ENCODE measurements at places on chromosomes 16 and 17.

GRCh38 chr16:31453255-31454204 is 5.8 kb upstream of the ARMC5 start:
- DNase-seq: no peak

DNA sequence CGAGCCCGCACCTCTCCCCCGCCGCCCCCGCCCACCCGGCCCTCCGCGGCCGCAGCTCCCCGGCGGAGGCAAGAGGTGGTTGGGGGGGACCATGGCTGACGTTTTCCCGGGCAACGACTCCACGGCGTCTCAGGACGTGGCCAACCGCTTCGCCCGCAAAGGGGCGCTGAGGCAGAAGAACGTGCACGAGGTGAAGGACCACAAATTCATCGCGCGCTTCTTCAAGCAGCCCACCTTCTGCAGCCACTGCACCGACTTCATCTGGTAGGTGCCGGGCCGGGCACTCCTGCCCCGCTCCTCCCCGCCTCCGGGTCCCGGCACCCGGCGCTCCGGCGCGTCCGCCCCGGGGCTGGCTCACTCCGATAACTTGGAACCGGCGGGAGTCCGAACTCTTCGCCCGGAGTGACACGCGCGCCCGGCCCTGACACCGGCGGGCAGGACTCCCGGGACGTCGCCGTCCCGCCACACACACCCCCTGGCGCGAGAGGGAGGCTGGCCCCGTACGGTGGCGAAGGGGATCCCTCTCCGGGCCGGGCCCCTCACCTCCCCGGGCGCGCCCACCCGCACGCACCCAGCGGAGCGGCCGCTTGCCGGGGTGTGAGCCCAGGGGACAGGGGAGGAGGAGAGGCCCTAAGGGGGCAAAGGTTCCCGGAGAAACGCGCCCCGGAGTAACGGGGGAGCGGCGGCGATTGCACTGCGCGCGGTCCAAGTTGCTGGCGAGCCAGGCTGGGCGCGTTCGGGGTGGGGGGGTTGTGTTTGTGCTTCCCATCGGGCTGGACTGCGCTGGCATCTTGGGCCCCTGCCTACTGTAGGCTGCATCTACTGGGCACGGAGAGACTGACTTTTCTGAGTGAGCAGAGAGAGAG is 581 bp downstream of the PRKCA start:
- DNase-seq: peak; percentile 48

GRCh38 chr17:78272181-78272913 is 40.9 kb downstream of the TMEM235 start:
- DNase-seq: peak; percentile 34

DNA sequence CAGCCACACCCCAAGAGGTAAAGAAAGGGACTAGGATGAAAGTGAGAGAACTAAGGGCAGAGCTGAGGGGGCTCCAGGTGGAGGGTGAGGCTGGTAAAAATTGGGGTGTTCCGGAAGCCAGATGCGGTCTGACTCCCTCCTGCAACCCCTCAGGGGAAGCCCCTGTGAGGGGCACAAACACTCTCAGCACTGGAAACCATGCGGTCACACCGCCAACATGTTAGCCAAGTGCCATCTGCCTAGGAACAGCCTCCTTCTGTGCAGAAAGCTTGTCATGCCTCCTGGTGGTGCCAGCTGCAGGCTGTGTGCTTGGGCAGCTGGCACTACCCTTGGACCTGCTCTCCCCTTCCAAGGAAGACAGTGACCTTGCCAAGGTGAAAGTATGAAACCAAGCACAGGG is 83.5 kb upstream of the RPL38 start:
- no peak for DNase-seq

- no peak for DNase-seq
Measured at GRCh38 chr17:7626956-7627249, 718 bp downstream of the SAT2 start.

- no peak for DNase-seq
Measured at GRCh38 chr16:72626623-72627022, 421.3 kb downstream of the ZFHX3 start.

GRCh38 chr17:66691644-66692420 is 143.1 kb upstream of the CACNG5 start:
- no peak for DNase-seq

DNA sequence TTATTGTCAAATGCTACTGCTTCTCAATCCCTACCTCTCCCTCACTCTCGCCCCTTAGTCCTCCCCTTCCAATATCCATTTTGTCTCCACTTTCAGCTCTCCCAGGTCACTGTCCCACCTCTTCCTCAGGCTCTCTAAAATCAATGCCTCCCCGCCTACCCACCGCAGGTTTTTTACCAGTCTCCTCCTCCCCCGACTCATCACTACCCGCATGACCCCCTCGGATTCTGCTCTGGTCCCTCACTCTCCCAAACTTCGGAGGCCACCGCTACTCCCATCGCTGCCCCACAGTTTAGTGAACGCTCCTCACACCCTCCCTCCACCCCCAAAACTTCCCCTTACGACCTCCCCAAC is 513 bp downstream of the CRLF3 start:
- DNase-seq: no peak

- no peak for DNase-seq
Measured at GRCh38 chr16:75315539-75316306, 64.3 kb upstream of the BCAR1 start.

DNA sequence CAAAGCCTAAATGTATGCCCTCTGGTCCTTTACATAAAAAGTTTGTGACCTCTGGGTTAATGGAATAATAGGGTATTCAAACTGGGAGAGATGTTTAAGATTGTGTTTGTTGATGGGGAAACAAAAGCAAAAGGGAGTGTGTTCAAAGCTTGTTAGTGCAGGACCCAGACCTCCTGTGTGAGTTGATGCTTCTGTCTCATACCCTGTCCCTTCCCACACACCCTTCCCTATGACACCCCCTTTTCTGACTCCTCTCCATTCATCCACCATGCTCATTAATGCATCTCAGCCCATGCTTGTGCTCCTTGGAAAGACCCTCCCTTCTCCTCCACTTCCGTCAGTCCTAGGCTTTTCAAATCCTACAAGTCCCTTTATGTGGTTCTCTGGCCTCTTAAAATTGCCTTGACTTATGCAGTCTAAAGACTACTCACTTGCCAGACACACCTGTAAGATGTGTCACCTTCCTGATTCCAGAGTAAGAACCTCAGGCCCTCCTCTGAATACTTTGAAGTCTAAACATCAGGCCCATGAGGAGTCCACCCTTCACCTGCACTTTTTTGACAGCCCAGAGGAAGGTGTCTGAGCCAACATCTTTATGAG is 128.0 kb upstream of the CACNG5 start:
- no peak for DNase-seq

DNA sequence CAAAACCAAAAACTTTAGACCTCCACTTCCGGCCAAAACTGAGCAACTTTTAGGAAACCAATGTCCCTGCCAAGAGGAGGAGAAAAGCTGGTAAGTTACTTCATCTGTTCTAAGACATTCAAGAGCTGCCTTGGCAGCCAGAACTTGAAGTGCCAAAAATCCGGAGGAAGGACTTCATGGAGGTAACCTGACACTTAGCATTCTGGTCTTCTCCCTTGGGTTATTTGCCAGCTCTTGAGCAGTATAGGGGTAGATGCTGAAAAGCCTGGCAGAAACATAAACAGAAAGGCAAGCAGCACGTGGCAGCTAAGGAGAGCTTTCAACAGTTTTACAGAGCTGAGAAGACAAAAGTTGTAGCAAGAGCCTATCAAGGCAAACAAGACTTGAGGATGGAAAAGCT is 53.2 kb downstream of the CDYL2 start:
- DNase-seq: no peak

- no peak for DNase-seq
Measured at GRCh38 chr17:29664743-29665480, 42.2 kb upstream of the CORO6 start.

DNA sequence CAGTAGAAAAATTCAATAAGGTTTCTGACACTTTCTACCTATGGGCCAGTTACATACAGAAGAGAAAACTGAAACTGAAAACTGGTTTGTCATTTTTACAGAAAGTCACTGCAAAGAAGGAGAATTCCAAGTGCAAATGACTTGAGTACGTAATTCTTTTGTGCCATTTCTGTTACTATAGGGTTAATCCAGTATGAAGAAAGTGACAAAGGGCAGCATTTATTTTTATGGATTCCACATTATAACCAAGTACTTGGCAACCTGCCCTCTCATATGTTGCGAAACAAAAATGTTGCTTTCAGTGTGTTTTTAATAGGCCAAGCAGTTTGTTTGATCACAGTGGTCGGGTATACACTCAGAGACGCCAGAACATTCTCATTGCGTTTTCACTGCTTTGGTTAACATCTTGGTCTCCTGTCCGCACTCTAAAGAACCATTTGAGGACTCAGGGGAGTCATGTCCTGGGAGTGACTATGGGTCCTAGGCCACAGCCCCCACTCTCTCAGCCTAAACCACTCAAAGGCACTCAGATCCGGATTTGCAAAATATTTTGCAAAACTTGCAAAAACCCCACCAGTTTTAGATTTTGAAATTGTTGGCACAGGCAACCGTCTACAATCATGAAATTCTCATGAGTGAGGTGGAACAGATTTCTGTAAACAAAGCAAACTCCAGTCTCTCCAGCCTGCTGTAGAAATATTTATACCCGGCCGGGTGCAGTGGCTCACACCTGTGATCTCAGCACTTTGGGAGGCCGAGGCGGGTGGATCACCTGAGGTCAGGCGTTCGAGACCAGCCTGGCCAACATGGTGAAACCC is 15.4 kb upstream of the HELZ start:
- no peak for DNase-seq

DNA sequence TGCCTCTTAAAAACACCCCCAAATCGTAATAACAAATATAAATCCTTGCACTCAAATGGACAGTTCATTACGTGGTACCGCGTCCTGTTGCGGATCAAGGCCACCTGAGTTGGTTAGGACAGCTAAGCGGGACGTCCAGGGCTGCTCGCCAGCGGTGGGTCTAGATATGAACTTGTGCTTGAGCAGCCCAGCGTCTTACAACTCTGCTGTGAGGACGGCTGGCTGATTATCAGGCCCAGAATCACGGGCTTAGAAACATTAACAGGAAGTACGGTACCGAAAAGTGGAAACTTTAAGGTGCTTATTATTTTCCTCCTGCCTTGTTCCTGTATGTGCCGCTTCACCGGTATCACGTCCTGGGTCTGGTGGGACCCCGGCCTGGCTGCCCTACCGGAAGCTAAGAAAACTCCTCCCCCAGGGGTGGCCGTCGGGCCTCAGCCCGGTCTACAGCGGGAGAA is 832 bp upstream of the SRRM2 start:
- DNase-seq: no peak

GRCh38 chr17:46756081-46756735 is 62.3 kb downstream of the WNT3 start:
- DNase-seq: no peak

- peak; percentile 59 for DNase-seq
Measured at GRCh38 chr16:495127-495748, 32.3 kb upstream of the CAPN15 start.

- DNase-seq: no peak
Measured at GRCh38 chr17:51638971-51639370, 378.6 kb downstream of the UTP18 start.

DNA sequence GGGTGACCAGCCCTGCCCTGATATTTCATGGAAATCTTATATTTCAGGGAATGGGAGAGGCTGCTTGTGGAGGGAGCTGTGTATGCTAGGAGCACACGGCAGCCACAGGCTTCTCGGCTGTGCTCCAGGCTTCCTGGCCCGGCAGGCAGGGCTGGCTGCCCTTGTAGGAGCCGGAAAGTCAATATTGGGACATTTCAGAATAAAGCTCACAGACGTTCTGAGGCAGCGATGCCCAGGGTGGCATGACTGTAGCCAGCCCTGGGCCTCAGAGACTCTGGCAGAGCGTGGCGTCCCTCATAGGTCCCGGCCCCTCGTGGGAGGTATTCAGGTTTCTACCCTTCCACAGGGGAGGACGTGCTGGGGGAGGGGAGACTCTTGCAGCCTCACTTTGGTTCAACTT is 65.7 kb downstream of the BANP start:
- no peak for DNase-seq

GRCh38 chr16:13926891-13927290 is 6.9 kb downstream of the ERCC4 start:
- DNase-seq: no peak

- no peak for DNase-seq
Measured at GRCh38 chr16:645852-646678, 3.1 kb upstream of the WDR90 start.

GRCh38 chr17:68185820-68186219 is 62.0 kb upstream of the AMZ2 start:
- no peak for DNase-seq

GRCh38 chr16:77043076-77043475 is 147.9 kb upstream of the MON1B start:
- DNase-seq: no peak

DNA sequence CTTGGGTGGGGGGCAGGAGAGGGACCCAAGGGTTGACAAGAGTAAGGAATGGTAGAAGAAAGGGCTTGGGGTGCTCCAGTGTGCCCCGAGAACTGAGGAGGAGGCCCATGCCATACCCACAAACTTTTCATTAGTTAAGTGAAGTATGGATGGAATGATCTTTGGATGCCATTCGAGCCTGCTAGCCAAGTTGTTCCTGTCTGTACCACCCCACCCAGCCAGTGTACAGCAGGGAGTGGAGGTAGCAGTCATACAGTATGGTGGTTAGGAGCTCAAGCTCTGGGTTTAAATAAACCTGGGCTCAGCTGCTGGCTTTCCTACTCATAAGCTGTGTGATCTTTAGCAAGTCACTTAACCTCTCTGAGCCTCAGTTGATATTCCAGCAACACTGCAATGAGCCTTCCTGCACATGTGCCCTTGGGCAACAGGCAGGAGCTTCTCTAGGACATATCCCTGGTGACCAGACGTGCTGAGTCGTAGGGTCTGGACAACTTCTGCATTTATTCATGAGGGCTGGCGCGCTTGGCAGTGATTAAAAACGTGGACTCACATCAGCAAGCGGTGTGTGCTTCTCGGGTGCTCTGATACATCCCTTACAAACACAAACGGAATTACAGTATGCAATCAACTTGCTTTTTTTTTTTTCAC is 22.9 kb downstream of the ITPRIPL2 start:
- DNase-seq: no peak

- DNase-seq: no peak
Measured at GRCh38 chr16:51532551-51532950, 381.5 kb upstream of the SALL1 start.

DNA sequence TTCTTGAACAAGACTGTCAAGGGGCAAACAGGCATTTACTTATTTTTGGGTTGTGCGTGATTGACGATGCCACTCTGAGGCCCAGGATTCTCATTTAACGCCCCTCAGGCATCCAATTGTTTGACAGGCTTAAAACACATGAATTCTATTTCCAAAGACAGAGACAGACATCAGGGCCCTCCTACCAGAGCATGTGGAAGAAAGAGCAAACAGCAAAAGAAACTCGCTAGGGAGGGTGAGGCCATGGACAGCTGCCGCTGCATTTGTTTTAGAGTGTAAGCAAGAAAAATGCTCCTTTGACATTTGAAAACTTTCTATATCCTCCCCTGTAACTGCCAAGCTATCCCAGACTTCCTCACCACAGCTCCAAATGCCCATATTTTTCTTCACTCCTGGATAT is 410.1 kb downstream of the NPIPA8 start:
- no peak for DNase-seq

GRCh38 chr17:75152922-75153779 is 1.2 kb downstream of the JPT1 start:
- no peak for DNase-seq

- DNase-seq: no peak
Measured at GRCh38 chr16:86091976-86092375, 193.0 kb downstream of the IRF8 start.

GRCh38 chr16:78499399-78499798 is 399.9 kb downstream of the WWOX start:
- DNase-seq: no peak
